ENCODE measurements at places on chromosomes 7 and 10.
A peak's percentile ranks its signal among the peaks of the same experiment; 100 is the strongest.

DNA sequence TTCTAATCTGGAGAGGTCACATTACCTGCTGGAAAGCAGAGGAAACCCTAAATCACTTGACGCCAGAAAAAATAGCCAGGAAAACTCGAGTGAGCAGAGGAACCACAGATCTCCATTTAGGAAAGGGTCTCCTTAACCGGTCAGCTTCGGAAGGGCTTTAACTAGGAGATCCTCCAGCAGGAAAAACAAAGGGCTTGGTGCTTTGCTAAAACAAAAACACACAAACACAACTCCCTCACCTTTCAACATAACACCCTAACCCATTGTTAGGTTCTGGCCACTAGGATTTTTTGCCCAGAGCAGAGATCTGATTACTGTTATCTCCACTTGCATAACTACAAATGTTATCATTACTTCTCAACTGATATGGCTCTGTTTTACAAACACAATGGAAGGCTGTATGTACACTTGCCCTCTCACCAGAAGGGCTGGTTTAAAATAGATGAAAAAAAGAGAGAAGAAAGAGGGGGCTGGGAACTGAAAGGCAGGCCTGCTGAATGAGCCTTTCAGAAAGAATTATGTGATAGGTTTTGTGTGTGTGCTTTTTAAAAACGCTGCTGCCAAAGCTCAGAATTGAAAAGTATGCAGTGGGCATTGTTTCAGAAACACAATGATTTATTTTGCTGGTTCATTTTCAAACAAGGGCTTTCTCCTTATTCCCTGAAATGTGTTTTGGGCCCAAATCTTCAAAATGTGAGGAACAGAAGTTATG lies 161.5 kb downstream of the FGFR2 start:
- DNase-seq, result no peak

GRCh38 chr10:133125901-133126300 lies 34.1 kb upstream of the KNDC1 start:
- no peak for DNase-seq

- DNase-seq, result no peak
Observed at GRCh38 chr10:124386186-124387077, 32.3 kb downstream of the OAT start.

DNA sequence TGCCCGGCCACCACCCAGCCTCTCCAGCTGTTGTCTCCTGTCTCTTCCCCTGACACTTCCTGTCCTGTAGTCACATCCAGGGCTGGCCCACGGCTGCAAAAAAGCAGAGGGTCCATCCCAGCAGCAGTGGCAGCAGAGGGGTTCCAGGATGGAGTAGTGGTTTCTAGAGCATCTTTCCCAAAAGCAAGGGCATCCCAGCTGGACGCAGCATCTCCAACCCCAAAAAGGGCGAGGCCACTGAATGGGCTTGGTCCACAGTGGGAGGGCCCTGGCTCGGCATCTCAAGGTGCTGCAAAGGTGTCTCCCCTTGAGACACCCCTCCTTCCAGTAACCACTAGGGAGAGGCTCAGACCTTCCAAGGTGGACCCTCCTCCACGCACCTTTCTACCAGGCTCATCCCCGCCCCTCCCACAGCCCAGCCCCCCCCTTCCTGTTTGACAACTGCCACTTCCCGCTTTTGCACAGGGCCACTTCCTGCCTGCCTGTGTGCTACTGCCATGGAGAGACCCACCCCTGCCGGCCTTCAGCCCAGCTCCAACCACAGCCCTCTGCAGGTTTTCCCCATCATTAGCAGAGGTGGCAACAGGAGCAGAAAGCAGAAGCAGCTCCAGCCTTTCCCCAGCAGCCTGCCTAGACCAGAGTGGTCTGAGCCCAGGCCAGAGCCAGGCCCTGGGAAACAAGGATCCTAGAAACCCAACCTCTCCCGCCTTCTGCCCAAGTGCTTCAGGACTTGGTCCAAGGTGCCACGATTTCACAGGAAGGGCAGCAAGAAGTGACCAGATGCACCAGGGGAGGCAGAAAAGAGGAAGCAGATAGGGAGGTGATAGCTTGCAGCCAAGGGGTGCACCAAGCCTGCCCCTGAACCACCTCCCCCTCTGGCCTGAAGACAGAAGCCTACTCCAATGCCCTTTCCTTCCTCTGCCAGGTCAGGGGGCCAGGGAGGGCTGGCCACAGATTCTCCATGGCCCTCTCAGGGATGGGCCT lies 8.6 kb downstream of the CAMK2G start:
- no peak for DNase-seq

DNA sequence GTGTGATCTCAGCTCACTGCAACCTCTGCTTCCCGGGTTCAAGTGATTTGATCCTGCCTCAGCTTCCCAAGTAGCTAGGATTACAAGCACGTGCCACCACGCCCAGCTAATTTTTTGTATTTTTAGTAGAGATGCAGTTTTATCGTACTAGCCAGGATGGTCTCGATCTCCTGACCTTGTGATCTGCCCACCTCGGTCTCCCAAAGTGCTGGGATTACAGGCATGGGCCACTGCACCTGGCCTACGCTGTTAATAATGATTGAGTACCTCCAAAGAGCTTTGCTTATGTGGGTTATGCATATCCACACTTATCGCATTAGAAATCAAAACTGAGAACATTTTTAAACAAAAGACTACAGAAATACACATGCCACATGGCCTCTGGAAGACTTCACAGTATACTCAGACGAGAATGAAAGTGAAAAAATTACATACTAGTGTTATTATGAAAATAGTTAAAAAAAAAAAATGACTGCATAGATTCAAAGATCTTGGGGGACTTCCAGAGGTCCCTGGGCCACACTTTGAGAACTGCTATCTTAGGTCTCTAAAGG lies 25.4 kb downstream of the RPP38 start:
- no peak for DNase-seq

- DNase-seq, result peak; percentile 71
Observed at GRCh38 chr10:115093286-115093775, at the start of gene ATRNL1. Gene ATRNL1 (plus strand): TSS chr10:115093365. CDS start chr10:115093751, 386 bp downstream.

DNA sequence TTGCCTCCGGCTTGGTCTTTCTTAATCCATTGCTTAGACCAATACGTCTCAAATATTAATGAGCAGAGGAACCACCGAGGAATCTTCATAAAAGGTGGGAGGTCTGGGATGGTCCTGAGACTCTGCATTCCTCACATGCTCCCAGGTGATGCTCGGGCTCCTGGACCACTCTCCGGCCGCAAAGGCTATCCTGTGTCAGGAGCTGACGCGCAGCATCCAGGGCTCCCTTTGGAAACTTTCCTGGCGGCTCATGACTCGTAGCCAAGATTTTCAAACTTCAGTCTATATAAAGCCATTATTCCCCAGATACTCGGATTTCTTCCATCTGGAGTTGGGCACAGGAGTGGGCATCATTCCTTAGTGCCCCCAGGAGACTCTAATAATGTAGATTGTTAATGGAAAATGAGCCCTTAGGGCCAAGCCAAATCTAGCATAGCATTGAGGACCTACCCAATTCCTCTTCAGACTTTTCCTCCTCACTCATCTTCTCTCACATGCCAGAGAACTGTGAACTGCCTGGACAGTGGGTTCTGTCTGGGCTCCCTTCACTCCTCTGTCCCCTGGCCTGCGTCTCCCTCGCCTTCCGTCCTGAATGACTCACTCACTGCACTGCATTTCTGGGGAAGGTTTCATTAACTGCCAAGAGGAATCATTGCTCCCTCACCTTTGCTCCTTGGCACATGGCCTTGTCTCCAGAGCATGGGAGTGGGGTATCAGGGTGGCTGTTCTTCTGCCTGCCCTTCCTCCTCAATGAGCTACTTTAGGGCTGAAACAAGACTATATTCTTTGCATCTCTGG lies 89.3 kb downstream of the MKI67 start:
- DNase-seq, result no peak

- no peak for DNase-seq
Observed at GRCh38 chr7:32602470-32602869, 107.2 kb downstream of the AVL9 start.

GRCh38 chr10:84267503-84268126 lies 22.8 kb downstream of the RGR start:
- DNase-seq, result peak; percentile 67

DNA sequence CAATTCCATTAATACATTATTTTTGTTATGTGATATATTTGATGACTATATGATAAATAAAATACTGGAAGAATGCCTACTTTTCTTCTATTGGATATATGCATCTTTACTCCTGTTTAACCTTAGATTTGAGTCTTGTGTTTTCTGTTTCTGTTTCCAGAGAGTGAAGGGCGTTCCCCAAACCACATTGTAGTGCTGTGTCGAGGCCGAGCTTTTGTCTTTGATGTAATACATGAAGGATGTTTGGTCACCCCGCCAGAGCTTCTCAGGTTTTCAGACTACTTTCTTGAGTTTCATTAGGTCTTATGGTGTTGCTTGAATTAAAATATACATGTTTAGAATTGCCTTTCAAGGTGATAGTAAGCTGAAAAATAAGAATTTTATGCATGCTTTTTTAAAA lies 23.8 kb downstream of the CROT start:
- no peak for DNase-seq

All from adipocyte (in vitro differentiated cells).